C1 segment of cervical spinal cord (tissue), 14 donors: ENCODE measurements at places on chromosomes 6 and 20.

GRCh38 chr20:48763216-48763914, 64.4 kb downstream of the PREX1 start:
- no peak for DNase-seq

DNA sequence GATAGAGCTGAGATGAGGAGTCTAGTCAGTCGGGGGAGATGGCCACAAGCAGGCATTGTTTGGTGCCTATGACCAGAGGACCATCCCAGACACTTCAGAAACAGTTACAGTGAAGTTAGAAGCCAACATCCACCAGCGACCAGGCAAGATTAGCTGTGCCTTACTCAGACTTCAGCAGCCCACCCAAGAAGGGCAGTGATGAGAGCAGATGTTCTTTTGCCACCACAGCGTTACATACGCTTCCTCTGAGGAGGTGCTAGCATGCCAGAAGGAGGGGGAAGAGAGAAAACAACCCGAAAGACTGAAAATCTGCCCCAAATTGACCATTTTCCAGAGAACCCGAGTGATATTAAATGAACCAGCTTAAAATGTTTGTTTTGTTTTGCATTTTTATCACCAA, 186.8 kb downstream of the PRL start:
- DNase-seq: no peak

GRCh38 chr6:15160812-15161211, 85.1 kb upstream of the JARID2 start:
- no peak for DNase-seq

DNA sequence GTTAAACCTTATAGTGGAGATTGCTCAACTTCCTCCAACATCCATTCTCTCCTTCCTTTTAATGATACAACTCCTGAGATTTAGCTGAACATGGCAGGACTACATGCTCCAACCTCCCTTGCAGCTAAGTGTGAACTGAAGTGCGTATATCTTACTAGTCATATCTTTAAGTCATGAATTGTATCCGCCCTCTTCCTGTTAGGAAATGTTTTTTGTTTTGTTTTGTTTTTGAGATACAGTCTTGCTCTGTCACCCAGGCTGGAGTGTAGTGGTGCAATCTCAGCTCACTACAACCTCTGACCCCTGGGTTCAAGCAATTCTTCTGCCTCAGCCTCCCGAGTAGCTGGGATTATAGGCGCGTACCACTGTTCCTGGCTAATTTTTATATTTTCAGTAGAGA, 8.8 kb upstream of the OSTM1 start:
- no peak for DNase-seq

- no peak for DNase-seq
Measured at GRCh38 chr6:137883400-137884148, 16.5 kb downstream of the TNFAIP3 start.

DNA sequence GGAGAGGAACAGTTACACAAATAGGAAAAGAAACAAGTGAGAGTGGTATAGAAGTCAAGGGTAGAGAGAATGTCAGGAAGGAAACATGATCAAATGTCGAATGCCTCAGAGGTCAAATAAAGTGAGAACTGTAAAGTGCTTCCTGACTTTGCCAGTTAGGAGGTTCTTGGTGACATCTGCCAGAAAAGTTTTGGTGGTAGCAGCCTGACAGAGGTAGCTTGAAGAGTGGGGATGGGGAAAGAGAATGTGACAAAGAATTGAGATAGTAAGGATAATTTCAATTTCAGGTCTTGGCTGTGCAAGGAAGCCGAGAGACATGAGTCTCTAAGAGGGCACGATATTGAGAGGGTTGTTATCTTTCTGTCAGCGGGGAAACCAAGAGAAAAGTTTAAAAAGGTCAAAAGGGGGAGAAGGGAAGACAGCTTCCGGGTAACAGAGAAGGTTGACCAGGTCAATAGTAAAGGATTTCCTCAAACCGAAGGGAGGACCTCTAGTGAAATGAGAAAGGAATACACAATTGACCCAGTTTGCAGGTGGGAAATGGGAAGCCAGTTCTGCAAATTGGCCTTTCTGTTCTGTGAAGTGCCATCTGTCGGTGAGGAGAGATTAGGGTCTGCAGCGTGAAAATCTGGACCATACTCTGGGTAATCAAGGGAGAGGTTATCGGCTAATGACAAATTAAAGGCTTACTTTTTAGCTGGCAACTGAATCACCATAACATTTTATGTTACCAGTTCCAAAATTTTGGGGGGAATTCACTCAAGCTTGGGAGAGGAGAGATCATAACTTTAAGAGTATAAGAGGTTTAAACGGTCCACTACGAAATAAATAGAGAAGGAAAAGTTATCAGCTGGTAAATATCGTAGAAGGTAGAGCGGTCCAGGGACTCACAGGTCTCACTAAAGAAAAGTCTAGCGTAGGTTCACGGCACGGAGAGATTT, 973 bp upstream of the BRD2 start:
- DNase-seq: no peak

DNA sequence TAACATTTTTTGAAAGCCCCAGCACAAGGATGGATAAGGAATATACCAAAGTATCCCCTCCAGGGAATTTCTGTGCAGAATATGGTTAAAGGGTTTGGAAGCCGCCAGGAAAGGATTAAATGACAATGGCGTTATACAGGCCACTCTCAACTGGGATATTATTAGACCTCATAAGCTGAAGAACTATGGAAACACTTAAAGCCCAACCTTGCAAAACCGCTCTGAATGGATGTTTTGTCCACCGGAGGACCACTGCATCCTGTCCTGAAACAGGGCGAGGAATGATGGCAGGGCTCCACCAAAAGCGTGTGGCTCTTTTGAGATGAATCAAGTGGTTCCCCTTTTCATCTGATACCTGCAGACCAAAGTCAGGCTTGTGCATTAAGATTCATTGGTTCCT, 32.4 kb downstream of the NFATC2 start:
- DNase-seq: no peak

DNA sequence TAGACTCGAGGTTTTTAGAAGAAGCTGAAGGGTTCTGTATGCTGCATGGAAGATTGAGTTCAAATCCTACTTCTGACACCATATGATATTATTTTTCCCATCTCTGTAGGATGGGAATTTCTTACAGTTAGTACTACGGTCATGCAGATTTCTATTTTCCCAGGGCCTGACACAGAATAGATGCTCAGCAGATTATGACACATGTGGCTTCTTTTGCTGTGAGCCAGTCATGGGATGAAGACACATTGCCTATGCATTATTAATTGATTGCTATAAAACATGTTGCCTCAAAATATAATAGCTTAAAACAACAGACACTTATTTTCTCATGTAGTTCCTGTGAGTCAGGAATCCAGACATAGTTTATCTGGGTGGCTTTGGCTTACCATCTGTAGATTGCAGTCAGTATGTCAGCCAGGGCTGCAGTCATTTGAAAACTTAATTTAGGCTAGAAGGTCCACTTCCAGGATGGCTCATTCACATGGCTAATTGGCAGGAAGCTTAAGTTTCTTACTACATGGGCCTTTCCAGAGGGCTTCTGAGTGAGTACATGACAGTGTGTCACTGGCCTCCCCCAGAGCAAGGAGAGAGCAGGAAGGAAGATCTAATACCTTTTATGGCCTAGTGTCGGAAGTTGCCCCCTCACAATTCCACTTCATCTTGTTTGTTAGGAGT, 29.5 kb downstream of the TOP1 start:
- no peak for DNase-seq
